ENCODE measurements at places on chromosomes 7 and 10. TPM values are rescaled to one million over a fixed set of nuclear protein-coding genes. Genes with fewer than 3 reads are reported as not detected.

Gene TAS2R4
- 1.3 TPM for total RNA-seq

Gene NAT16
- total RNA-seq, result not detected

Gene MRC1
- not detected for total RNA-seq

Gene PRKAR1B
- total RNA-seq, result 32.5 TPM

Gene FAM25C
- not detected for total RNA-seq

Gene HMX2
- not detected for total RNA-seq

Gene GIMAP8
- 36.3 TPM for total RNA-seq
